GF-D8 (cell line): ENCODE measurements at places on chromosomes 6 and 20.

- DNase-seq: no peak
These were observed 15.6 kb downstream of the CHRNA4 start for GRCh38 chr20:63345328-63346100.

- no peak for DNase-seq
These were observed 171.9 kb upstream of the JARID2 start for GRCh38 chr6:15073883-15074465.

- no peak for DNase-seq
These were observed 258.5 kb downstream of the EYA4 start for GRCh38 chr6:133499662-133500061.

DNA sequence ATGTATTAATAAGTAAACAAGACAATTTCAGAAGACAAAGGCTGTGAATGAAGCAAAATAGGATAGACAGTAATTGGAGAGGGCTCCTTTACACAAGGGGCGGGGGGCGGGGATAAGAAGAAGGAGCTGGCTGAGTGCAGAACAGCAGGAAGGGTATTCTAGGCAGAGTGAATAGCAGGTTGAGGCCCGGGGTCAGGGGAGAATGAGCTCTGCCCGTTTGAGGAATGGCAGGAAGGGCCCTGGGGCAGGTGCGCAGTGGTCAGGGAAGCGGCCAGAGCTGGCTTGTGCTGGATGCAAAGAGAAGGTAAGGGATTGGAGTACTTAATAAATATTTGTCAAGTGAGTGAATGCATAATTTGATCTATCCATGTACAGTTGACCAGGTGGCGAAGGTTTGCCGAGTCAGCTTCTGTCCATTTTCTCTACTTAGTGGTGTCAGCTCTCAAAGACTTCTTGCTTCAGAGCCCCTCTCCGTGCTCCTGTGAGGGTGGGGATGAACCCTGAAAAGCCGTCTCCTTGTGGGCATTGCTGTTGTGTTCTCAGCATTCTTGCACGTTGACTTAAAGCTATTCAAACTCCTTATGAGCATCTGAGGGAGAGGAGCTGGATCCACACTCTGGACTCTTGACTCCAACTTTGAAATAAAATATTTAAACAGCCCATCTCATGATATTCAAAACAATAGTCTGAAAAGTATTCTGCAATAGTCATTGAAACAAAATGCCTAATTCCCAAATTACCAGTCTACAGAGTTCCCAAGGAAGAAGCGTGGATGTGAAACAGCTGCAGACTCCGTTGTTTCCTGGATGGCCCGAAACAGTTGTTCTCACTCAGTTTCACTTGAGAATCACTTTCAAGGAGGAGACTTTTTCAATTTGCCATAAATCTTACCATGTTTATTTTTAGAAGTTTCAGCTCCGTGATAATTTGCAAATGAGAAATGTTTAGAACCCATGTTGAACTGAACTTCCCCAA is 105.1 kb downstream of the EDN3 start:
- no peak for DNase-seq

DNA sequence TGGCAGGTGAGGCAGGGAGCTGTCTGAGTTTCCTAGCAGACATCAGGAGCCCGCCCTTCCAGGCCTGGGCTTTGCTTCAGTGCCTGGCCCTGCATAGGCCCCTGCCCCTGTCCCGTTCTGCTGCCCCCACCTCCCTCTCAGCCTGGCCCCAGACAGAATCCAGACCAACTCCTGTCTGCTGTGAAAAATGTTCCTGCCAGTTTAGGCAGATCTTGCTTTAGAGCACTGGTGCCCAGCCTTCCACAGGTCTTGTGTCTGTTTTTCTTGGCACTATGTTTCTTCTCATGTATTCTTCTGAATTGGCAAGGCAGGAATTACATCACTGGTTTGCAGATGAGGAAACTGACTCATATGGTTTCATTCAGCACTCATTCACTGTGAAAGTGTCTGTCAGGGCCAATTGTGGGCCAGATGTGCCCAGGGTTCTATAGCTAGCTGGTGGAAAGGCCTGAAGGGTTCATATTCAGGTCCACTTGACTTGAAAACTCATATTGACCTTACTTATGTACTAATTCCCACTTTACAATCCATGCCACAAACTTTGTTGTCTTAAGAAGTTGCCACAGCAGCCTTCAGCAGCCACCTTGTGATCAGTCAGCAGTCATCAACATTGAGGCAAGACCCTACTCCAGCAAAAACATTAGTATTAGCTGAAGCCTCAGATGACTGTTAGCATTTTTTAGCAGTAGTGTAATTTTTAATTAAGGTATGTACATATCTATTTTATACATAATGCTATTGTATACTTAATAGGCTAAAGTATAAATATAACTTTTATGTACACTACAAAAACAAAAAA is 40.5 kb downstream of the HLA-F start:
- DNase-seq: no peak

- DNase-seq: no peak
These were observed 14.6 kb downstream of the GCLC start for GRCh38 chr6:53530346-53530745.

GRCh38 chr20:9647741-9648140 is 133.4 kb downstream of the LAMP5 start:
- no peak for DNase-seq

- DNase-seq: no peak
These were observed 93.5 kb downstream of the RPS12 start for GRCh38 chr6:132907914-132908313.

DNA sequence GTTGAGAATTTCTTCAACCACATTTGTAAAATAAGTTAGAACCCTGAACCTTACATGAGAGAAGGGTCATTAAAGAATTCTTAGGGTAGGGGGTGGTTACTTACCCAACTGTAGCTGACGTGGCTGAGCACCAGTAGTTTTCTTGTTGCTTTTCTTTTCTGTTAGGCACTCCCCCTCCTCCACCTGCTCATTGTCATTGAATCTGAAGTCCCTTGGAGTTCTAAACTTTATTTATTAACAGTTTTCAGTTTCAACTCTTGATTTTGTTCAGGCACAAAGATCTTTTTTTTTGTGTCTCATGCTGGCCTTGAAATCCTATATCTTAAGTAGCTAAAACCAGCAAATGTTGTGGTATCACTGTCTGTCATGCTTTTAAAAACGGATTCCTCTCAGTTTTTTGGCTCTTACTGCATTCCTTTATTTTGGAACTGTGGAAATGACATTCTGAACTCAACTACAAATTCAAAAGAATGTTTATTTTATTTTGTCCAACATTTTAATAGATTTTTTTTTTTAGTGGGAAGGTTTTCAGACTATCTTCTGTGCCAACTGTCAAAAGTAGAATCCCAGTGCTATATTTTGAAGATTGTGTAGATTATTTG is 465.2 kb downstream of the PHF3 start:
- DNase-seq: no peak

- DNase-seq: no peak
These were observed 72.3 kb downstream of the SLC16A10 start for GRCh38 chr6:111159633-111160032.

DNA sequence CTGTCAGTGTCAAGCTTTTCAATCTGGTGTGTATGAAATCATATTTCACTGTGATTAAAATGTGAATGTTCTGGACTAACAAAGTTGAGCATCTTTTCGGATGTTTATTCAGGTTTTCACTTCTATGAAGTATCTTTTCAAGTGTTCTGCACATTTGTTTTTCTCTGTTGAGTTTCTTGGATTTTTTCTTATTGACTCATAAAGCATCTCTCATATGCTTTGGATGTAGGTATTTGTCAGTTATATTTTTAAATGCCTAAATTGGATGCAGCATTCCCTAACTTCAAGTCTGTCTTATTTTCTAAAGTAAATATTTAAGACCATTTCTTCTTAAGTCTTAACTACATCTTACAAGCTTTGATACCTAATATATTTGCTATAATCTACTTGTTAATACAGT is 398.0 kb downstream of the PLCB1 start:
- no peak for DNase-seq

DNA sequence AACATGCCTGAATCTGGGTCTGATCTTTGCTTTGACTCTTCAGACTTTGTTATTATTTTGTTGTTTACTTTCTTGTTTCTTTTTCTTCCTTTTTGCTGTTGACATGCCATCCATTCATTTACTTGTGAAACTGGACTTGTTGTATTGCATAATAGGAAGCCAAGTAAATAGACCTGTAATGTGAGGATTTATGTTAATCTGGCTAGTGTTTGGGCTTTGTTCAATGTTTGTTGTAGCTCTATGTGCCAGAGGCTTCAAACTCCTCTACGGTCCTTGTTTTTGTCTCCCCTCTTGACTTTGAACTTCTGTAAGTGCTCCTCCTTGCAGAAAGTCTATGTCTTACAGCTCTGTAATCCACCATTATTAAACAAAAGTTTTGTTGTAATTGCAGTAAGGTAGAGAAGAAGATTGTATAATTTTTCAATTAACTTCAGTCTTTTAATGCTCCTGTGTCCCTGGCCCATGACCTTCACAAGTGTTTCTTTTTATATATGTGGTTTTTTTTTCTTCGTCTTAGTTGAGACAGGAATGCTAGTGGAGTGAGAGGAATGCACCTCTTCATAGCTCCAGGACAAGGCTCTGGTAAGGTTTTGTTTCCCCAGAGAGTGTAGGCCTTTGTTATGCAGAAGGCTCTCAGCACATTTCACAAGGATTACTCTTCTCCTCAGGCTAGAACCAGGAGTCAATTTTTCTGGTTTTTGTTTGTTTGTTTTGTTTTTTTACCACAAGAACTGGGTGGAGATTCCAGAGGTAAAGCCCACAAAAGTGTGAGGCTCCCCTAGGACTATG is 1061.8 kb upstream of the CITED2 start:
- DNase-seq: no peak

DNA sequence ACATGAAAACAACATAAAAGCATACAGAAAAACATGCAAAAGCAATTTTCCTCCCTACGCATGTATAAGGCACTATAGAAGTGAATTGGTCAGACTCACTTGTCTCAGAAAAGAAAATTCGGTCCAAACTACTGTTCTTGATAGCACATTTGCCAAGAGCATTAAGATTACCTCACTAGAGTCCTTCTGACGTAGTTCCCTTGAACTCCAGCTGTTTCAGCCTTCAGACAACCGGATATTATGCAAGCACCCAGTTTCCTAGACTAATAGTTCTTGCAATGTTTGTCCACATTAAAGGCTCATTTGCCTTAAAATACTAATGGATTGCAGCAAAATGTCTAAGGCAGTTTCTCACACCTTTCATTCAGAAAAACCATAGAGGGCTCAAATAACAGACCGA is 2.5 kb upstream of the CASS4 start:
- DNase-seq: peak; percentile 57

DNA sequence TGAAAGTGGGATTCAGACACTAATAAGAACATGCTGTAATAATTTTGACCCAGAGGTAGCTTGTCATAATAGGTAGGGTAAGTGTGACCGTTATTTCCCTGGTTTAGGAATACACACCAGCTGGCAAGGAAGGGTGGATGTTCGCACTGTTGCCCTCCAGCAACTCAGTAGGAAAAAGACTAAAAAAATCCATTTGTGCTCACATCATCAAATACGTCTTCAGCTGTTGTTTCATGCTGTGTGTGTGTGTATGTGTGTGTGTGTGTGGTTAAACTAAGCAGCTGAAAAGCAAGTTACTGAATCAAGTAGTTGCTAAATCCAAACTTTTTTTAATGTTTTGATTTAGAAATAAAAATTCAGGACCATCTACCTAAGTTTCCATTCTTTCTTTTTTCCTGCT is 218.7 kb downstream of the TRDN start:
- DNase-seq: no peak

GRCh38 chr6:99485395-99485773 is 29.8 kb downstream of the USP45 start:
- no peak for DNase-seq

- no peak for DNase-seq
These were observed 66.0 kb downstream of the PLAGL1 start for GRCh38 chr6:143941852-143942627.

DNA sequence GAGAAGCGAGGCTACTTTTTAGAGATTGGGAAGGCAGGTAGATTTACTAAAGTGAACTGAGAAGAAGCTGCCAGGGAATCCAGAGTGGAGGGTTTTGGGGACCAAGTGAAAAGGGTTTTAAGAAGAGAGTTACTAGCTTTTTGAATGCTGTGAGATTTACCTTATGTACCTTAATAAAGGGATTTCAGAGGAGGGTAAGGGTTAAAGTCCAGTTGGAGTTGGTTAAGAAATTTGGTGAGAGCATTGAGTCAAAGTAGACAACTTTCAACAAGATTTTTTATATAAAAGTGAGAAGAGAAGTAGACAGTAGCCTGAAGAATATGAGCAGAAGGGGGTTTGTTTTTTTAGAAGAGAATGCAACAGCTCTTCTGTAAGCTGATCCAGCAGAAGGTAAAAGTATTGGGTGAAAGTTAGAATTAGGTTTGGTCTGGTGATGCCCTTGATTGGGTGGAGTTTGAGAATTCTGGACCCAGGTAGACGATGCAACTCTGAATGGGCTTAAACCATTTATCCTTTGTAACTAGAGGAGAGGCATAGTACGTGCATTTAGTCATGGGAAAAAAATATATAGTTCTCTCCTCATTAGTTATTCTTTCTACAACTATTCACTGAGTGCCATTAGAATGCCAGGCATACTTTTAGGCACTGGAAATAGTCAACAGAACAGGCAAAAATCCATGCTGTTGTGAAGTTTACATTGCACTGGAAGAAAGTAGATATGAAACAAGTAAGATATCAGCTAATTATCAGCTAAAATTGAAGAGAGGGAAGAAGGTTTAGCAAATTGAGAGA is 44.8 kb downstream of the ATRN start:
- DNase-seq: no peak

DNA sequence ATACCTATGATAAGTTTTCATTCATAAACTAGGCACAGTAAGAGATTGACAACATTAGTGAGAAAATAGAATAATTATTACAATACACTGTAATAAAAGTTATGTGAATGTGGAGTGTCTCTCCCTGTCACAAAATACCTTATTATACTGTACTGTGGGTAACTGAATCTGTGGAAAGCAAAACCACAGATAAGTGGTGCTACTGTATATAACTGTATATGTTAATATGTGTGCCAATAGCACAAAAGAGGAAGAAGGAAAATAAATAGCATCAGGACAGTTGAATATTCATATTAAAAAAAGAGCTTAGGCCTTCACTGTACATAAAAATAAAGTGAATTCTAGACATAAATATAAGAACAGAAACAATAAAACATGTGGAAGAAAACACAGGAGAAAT is 243.5 kb downstream of the CDKAL1 start:
- DNase-seq: no peak

- DNase-seq: no peak
These were observed 114.2 kb upstream of the BEND6 start for GRCh38 chr6:56840467-56841380.

GRCh38 chr20:62603021-62603906 is 39.0 kb upstream of the SLCO4A1 start:
- DNase-seq: peak; percentile 94

- no peak for DNase-seq
These were observed 495.2 kb upstream of the FLRT3 start for GRCh38 chr20:14832630-14833029.

- no peak for DNase-seq
These were observed 674.6 kb upstream of the MARCKS start for GRCh38 chr6:113182370-113183141.

- DNase-seq: no peak
These were observed 14.9 kb upstream of the SLC22A23 start for GRCh38 chr6:3471711-3472110.

GRCh38 chr20:51535075-51535386 is 7.5 kb downstream of the NFATC2 start:
- peak; percentile 71 for DNase-seq
